Thyroid gland (tissue), 4 donors: ENCODE measurements at places on chromosomes 13 and 19. TPM values are rescaled to one million over a fixed set of nuclear protein-coding genes. Genes with fewer than 3 reads are reported as not detected.

- DNase-seq = no peak
Measured at GRCh38 chr13:72160977-72161376, 294.0 kb upstream of the DACH1 start.

DNA sequence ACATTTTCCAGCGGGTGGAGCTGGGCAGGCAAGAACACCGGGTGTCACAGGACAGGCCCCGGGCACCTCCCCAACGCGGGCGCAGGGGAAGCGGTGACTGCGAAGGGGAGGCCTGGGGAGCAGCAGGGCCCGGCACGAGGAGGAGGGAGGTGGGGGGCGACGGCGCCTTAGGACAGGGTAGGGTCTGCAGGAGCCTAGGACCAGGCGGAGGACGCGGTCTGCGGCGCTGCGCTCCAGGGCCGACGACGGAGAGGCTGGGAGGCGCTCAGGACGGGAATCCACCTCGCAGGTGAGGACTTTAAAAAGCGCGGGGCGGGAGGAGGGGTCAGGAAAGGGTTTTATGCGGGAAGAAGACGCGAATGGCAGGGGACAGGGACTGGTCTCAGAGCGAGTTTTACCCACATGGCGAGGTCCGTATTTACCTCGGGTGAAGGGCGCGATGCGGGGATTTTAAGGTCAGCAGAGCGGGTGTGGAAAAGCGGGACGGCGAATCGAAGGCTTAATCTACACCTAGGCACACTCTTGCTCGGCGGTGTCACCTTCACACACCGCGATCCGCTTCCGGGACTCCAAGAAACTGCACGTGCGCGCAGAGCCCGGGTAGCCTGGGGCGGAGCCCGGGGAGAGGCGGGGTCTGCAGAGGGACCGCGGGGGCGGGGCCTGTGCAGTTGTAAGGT, 13.5 kb downstream of the ERVV-2 start:
- peak; percentile 75 for DNase-seq

GRCh38 chr19:48859711-48860572, 8.5 kb downstream of the PLEKHA4 start:
- DNase-seq = no peak

CD70 gene
- total RNA-seq = not detected

ZNF527 gene
- 13.2 TPM for total RNA-seq

DNA sequence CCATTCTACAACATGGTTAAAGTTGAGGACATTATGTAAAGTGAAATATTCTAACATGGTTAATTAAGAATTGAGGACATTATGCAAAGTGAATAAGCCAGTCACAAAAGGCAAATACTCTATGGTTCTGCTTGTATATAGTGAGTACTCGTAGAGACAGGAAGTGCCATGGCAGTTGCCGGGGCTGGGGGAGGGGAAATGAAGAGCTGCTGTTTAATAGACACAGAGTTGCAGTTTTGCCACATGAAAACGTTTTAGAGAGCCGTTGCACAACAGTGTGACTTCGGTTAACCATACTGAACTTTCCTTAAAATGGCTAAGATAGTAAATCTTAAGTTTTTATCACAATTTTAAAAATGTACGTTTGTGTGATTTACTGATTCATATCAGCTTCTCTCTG, 176.9 kb downstream of the SHISA2 start:
- peak; percentile 10 for DNase-seq

- peak; percentile 30 for DNase-seq
Measured at GRCh38 chr13:99199541-99200431, 868 bp upstream of the UBAC2 start.

DNA sequence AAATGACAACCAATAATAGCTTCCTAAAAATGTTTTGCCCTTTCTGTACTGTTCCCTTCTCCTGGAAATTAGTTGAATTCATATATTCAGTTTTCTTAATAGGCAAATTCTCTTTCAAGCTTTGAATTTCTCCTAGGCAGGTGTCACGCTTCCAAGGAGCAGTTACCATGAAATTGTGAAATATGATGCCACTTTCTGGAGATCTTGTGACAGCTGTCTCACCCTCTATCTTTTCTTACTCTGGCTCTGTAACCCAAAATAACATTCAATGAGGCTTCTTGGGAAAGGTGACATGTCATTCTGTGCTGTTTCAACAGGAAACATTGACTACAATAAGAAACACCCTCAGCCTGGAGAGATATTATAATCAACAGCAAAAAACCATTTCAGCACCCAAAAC, 80.3 kb upstream of the MRI1 start:
- no peak for DNase-seq

NCR1 gene
- not detected for total RNA-seq

CASP14 gene
- total RNA-seq = not detected

C5AR1 gene
- 1.2 TPM for total RNA-seq

DNA sequence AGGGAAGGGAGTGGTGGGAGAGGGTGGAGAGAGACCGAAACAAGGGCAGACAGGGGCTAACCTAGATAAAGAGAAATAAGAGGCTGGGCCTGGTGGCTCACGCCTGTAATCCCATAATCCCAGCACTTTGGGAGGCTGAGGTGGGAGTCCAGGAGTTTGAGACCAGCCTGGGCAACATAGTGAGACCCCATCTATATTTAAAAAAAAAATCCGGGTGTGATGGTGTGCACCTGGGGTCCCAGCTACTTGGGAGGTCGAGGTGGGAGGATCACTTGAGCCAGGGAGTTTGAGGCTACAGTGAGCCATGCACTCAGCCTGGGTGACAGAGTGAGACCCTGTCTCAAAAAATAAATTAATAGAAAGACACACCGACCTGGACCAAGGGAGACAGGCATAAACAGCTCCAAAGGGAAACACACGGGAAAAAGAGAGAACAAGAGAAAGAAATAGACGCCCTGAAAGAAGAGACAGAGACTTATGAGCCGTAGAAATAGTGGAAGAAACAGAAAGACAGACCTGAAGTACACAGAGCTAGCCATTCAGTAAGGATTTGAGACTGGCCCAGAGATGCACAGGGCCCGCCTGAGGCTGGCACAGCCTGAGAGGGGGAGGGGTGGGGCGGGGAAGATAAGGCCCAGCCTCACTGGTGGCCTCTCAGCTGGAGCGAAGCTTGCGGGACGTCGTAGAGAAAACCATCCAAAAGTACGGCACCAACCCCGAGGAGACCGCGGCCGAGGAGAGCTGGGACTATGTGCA, 2.2 kb downstream of the CD37 start:
- no peak for DNase-seq

DNA sequence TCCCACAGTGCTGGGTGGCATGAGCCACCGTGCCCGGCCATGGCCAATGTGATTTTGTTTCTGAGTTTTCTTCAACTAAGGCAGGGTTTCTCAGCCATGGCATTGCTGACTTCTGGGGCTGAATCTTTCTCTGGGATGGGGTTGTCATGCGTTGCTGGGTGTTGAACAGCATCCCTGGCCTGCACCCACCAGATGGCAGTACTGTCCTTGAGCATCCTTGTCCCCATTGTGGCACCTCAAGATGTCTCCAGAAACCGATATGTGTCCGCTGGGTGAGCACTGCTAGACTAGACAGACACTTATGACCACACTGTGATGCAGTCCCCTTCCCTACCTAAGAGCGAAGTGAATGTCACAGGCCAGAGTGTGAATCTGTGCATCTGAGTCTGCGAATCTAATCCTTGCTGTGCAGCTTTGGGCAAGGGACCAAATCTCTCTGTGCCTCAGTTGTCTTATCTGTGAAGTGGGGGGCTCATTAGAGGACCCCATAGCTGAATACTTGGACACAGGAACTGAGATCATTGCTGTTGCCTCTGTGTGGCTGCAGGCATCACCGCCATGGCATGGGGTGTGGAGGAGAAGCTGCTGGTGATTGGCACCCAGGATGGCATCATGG, 50.3 kb upstream of the SIN3B start:
- DNase-seq = peak; percentile 9

ZNF541 gene
- total RNA-seq = 0.56 TPM

DNA sequence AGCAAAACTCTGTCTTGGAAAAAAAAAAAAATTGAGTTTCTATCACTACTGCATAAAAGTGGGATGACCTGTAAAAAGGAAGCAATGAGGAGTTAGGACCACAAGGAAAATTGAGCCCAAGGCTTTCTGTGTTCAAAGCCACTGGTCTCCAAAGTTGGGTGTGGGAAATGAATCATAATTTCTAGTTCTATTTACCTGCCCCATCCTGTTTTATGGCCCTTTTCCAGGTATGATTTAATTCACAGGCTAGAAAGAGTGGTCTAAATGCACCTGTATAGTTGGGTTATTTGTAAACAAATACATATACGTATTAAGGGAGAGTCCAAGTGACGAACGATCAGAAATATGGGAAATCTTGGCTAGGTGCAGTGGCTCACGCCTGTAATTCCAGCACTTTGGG, 5.9 kb upstream of the DCAF15 start:
- no peak for DNase-seq

DNA sequence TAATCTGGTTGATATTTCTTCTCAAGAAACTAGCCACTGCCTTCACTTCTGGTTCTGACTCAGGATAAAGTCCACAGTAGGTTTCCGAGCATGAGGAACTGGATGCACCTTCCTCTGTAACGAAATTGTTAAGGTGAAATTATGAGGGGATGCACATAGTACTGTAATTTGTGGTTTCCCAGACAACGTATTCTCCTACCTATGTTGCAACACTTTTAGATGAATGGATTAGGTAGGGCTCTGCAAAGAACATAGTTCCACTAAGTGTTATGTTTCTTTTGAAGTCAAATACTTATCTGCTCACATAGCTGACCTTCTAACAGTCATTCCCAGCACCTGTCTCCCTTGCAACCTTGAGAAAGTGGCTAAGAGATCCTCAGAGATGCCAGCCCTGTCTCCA, 5.7 kb upstream of the ZC3H13 start:
- no peak for DNase-seq

DNA sequence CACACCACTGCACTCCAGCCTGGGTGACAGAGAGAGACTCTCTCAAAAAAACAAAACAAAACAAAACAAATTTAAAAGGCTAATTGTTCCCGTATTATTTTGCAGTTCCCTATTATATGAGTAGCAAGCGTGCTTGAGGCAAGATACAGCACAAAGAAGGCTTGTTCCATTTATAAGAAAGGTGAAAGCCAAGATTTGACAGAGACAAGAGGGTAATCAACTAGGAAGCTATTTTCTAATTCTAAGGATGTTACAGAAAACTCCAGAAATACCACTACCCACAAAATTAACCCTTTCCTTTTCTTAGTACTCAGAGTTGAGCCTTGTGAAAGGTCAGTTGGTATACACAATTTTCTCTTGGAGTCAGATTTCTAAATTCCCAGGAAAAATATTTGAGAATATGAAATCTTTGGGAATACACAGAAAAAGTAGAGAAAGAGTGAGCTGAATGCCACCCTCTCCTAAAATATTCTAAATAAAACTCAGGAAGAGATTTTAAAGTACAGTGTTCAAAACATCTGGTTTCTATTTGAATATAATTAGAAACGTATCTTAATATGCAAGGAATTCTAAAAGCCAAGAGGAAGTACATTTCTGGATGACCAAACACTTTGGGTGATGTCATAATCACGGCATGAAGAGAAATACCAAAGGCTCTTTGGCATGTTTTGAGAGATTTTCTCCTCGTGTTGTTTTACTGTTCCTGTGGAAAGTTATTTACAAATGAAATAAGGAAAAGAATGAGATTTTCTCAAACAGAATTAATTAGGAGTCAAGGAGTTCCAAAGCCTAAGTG, 63.0 kb upstream of the FLT1 start:
- DNase-seq = no peak

GRCh38 chr13:20624213-20624612, 57.3 kb downstream of the IFT88 start:
- no peak for DNase-seq

DNA sequence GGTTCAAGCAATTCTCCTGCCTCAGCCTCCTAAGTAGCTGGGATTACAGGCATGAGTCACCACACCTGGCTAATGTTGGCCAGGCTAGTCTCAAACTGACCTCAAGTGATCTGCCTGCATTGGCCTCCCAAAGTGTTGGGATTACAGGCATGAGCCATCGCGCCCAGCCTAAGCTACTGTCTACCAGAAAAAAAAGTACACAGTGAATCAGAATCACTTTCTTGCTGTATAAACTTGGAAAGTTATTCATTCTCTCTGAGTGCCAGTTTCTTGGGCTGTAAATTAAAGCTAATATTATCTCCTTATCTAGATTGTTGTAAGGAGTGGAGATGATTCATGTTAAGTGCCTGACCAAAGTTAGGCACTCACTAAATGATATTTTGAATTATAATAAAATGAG, 242.8 kb downstream of the ENOX1 start:
- no peak for DNase-seq

DNA sequence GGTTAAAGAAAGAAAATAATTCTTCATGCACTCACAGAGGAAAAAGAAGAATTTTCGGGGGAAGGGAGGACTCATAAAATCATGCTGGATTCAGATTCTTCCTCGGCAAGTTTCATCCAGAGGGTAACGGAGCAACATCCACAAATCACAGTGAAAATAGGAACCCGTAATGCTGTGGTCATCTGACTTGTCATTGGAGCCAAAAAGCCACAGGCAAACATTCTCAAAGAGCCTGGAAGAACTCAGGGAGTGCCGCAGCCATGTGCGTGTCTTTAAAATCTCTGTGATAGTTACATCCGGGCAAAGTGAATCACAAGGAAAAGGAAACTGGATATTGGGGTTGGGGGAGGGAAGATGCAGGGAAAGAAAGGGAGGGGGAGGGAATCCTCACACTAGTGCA, 33.0 kb upstream of the VSTM2B start:
- DNase-seq = no peak

WDR88 gene
- total RNA-seq = not detected

DNA sequence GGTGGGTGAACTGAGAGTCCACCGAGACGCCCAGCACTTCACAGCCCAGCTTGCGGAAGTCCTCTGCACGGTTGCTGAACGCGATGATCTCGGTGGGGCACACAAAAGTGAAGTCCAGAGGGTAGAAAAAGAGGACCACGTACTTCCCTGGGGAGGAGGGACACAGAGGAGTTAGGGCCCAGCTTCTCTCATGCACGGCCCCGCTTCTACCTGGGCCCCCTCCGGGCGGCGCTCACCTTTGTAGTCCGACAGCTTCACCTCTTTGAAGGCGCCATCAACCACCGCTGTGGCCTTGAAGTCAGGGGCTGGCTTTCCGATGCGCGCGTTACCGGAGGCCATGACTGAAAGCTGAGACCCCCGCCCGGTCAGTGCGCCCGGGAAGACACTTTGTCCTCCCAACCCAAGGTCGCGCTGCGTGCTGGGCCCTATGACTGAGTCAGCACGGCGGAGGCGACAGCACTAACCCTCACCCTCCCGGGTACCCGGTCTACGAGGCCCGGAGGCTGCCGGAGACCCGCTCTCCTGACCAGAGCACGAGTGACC, 606 bp downstream of the PRDX2 start:
- peak; percentile 26 for DNase-seq
